Hepatocyte (in vitro differentiated cells): ENCODE measurements at places on chromosomes 16 and 17. TPM values are rescaled to one million over a fixed set of nuclear protein-coding genes. Genes with fewer than 3 reads are reported as not detected.

- DNase-seq = no peak
Observed at GRCh38 chr16:85157813-85158742, 45.8 kb upstream of the CIBAR2 start.

- DNase-seq = no peak
Observed at GRCh38 chr16:49020436-49020835, 261.2 kb downstream of the CBLN1 start.

DNA sequence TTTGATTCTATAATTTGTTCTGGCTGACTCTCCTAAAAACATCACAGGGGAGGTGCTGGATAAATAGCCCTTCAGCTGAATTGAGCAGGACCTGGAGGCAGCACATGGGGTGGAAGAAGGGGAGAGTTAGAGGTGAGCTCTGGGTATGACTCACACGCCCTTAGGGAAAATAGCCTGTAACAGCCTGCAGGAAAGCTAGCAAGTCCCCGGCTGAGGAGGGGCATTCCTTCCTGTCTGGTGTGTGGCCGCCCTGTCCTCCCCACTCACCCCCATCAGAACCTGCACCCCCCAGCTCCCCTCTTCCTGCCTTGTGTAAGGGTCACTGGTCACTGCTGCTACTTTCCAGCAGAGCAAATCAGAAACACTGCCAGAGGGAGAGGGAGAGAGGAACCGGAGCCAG lies 187.4 kb downstream of the C16orf95 start:
- no peak for DNase-seq

- DNase-seq = no peak
Observed at GRCh38 chr16:37511-37910, 15.9 kb downstream of the POLR3K start.

DNA sequence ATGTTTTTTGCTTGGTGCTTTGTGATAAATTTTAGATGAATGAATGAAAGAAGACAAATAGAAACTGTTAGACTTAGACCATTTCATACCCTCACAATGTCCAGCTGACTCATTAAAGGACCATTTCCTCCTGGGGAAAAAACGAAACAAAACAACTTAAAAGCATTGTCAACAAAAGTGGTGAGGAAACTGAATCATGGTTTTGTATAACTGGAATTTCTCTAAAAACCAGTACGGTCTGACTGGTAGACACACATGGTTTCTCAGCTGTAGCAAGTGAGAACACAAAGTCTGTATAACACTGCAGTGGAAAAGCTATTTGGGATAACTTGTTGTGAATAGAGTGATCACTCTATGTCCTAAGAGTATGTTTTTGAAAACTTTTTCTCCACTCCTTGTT lies 5.3 kb upstream of the DDX52 start:
- DNase-seq = no peak

GRCh38 chr16:48203974-48204824 lies 39.9 kb upstream of the LONP2 start:
- DNase-seq = peak; percentile 74

GRCh38 chr16:88754912-88755744 lies 29.9 kb downstream of the PIEZO1 start:
- peak; percentile 68 for DNase-seq

- no peak for DNase-seq
Observed at GRCh38 chr16:86676254-86676670, 97.9 kb downstream of the FOXL1 start.

DNA sequence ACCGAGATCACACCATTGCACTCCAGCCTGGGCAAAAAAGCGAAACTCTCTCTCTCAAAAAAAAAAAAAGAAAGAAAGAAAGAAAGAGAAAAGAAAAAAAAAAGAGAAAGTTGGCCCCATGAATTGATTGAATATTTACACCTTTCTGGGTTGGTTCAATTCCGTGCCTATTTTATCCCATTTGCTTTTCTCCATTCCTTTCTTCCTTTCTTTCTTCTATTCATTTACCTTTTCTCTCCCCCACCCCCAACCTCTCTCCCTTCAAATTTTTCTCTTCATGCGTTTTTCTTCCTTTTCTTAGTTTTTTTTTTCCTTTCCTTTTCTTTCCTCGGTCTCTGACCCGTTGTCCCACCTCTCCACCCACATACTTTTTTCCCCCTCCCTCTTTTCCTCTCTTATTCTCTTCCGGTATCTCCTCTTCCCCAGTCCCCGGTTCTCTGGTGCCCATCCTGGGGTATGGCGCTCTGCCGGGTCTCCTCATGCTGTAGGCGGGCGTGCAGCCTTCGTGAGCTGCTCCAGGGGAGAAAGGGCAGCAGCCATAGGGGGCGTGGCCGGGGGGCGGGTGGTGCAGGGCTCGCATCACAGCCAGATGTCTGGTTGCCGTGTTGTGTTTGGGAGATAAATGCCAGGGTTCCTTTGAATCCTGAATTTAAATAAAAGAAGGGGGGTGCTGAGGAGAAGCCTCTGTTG lies 5.3 kb upstream of the COL1A1 start:
- peak; percentile 74 for DNase-seq

GRCh38 chr17:77763023-77763422 lies 195.5 kb upstream of the TNRC6C start:
- no peak for DNase-seq

DNA sequence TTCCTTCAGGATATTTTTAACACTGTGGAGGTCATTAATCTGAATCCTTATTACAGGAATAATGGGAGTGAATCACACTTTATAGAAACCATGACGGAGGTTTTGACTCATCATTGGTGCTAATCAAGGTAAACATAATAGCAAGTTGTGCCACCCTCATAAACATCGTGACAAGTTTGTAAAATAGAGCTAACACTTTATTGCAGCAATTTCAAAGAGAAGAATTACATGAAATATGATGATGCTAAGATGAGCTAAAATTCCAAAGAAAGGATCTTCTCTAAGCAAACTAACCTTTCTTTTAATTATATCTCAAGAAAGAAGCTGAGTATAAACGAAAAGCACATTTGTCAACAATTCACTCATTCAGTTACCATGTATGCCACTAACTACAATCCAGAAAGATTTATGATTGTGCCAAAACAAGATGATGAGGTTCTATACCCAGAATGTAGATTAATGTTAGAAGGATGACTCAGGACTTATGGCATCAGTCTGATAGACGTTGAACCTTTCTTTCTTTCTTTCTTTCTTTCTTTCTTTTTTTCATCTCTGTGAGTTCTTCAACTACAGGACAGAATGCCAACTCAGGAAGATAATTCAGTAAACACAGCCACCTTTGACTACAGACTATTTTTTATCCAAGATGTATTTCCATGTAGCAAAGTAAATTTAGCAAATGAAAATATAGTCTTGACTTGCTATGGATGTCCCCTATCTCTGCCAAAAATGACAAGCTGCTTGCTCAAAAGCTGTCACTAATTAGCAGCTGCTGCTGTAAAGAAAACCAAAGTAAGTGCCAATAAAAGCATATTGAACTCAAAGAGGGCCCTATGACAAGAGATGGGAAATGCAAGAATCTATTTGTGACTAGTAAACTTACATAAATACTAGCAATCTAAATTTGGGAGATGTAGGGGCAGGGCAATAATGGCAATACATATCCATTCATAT lies 23.3 kb downstream of the STAT5B start:
- DNase-seq = no peak

- DNase-seq = no peak
Observed at GRCh38 chr17:34902831-34903547, 58.3 kb downstream of the CCT6B start.

GRCh38 chr17:60902399-60902798 lies 224.7 kb downstream of the BCAS3 start:
- DNase-seq = no peak

GRCh38 chr16:53511403-53512280 lies 8.6 kb upstream of the AKTIP start:
- DNase-seq = peak; percentile 87

- no peak for DNase-seq
Observed at GRCh38 chr16:50744881-50745280, 3.0 kb downstream of the CYLD start.

DNA sequence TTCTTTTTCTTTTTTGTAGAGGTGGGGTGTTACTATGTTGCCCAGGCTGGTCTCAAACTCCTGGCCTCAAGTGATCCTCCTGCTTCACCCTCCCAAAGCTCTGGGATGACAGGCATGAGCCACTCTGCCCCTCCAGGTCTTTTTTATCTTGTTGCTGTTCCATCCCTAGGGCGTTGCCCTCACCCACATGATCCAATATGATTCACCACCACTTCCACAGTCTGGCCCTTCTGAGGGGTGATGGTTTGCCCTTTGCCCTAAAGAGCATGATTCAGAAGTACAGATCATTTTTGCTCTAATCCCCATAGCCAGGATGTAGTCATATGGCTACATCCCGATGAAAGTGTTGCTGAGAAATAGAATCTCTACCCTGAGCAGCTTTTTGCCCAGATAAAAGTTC lies 18.8 kb downstream of the STX4 start:
- DNase-seq = peak; percentile 74

DNA sequence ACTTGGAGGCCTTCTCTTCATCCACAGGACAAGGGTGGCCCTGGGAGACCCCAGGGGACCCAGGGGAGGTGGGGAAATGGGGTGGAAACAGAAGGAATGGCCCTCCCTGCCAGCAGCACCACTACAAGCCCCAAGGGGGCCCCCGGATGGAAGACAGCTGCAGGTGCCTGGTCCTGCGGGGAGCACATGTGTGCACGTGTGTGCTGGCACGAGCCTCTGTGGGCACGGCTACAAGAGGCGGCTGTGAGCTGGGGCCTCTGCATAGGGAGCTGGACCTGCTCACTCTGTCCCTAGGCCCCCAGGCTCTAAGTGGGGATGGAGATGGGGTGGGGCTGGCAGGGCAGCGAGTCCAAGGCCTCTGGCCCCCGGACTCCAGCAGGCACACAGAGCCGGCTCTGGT lies 13.2 kb upstream of the AATK start:
- DNase-seq = no peak

GRCh38 chr17:2723505-2723996 lies 12.0 kb upstream of the CLUH start:
- no peak for DNase-seq

DNA sequence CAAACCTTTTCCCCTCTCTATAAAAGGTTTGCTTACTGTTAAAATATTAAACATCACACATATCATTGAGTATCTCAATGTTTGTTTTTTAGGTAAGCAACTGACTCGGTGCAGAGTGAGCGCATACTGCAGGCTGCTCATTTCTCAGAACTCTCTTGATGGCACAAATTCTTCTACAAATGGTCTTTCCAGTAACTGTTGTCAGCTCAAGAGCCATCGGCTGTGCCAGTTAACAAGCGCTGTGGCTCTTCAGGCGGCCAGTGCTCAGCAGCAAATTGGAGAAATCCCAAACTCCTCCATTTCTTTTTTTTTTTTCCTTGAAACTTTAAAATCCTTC lies 8.6 kb downstream of the ABCA3 start:
- no peak for DNase-seq

DNA sequence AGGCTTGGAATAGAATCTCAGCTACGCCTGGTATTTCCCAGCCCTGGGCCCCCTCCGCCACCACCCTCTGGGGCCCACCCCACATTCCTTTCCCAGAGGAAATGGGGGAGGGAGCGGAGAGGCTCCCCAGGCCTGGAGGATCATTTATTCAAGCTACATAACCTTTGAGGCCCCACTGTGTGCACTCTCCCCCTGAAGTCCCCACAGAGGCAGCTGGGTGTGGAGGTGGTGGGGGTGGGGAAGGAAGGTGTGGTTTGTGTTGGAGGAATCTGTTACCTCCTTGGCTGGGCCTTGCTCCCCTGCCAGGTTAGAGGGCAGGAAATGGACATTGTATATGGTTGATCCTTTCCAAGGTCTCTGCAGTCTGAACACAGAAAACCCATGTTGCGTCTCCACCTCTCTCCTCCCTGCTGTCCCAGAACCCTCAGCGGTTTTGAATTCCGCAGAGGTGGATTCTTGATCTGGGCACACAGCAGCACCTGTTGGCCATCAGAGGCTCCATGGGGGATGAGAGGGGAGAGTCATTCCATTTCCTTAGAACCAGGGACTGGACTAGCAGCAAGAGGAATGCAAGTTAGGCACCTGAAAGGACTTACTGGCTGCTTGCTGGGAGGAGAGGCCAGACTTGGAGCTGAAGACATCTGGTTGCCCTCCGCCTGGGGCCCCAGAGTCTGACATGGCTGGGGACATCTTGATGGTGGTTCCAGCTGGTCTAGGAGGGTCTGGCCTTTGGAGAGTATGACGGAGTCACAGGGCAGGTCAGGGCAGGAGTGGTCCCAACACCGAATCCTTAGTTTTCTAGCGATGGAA lies 23.0 kb downstream of the ARHGAP23 start:
- peak; percentile 74 for DNase-seq

DNA sequence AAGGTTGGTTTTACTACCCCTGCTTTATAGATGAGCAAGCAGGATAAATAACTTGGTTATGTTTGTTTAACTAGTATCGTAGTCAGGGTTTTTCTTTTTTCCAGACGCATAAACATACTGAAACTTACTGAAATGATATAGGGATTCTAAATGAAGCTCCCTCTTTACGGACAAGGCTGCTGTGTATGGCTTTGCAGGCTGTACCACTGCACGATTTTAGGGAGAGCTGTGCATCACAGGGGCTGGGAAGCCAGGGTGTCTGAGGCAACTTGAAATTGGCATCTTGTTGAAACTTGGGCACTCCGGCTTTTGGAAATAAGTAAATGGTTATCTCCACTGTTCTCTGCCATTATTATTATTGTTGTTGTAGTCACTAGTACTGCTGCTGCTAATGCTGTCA lies 218.1 kb upstream of the CDH8 start:
- no peak for DNase-seq

GRCh38 chr17:33464669-33465280 lies 171.7 kb upstream of the ASIC2 start:
- DNase-seq = peak; percentile 16

DNA sequence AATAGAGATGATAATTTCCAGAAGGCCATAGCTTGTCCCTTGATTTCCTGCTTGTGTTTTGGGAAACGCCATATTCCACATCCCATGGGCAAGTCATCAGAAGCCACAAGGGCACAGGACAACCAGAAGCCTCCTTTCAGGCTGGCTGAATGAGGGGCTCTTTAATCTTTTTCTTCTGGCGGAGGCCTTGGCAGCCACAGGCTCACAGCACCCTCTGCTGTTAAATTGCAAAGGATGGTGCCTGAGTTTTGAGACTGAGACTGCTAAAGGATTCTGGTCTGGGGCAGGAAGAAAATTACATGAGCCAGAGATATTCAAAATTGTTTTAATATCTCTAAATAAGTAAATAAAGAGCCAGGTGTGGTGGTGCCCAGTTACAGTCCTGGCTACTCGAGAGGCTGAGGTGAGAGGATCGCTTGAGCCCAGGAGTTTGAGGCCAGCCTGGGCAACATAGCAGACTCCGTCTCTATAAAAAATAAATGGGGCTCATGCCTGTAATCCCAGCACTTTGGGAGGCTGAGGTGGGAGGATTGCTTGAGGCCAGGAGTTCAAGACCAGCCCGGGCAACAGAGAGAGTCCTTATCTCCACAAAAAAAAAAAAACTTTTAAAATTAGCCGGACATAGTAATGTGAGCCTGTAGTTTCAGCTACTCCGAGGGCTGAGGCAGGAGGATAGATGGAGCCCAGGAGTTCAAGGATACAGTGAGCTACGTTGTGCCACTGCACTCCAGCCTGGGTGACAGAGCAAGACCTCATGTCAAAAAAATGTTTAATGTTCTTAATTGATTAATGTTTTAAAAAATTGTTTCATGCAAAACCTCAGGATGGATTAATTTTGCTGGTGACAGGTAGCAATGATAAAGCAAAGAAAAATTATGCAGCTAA lies 26.3 kb downstream of the AARSD1 start:
- peak; percentile 74 for DNase-seq

Gene IFI35
- total RNA-seq = 14.4 and 18.4 TPM in 2 replicates

Gene GPR179
- 0.03 and 0.08 TPM in 2 replicates for total RNA-seq

Gene SALL1
- total RNA-seq = 4.7 and 5.4 TPM in 2 replicates

Gene ITGB4
- 11.5 and 15.7 TPM in 2 replicates for total RNA-seq

Gene SLC6A2
- 0.20 and 1.1 TPM in 2 replicates for total RNA-seq

Gene RASD1
- total RNA-seq = 23.5 and 24.0 TPM in 2 replicates

Gene HSF5
- total RNA-seq = 0.03 TPM in 1 of 2 replicates, not detected in the other

Gene KCNJ2
- 3.0 and 4.1 TPM in 2 replicates for total RNA-seq

Gene CBFB
- total RNA-seq = 48.0 and 59.0 TPM in 2 replicates

Gene TMEM204
- total RNA-seq = 4.7 and 5.4 TPM in 2 replicates

Gene AURKB
- total RNA-seq = 9.3 and 9.9 TPM in 2 replicates

Gene BCL6B
- total RNA-seq = 0.53 and 1.1 TPM in 2 replicates

Gene NPW
- total RNA-seq = 2.7 and 4.1 TPM in 2 replicates
